Activated T-cell treated with anti-CD3 and anti-CD28 coated beads for 48 hours (primary cell): ENCODE measurements at places on chromosomes 5 and 9.

- DNase-seq, result no peak
These were observed 33.2 kb downstream of the CSF1R start for GRCh38 chr5:150052956-150053712.

DNA sequence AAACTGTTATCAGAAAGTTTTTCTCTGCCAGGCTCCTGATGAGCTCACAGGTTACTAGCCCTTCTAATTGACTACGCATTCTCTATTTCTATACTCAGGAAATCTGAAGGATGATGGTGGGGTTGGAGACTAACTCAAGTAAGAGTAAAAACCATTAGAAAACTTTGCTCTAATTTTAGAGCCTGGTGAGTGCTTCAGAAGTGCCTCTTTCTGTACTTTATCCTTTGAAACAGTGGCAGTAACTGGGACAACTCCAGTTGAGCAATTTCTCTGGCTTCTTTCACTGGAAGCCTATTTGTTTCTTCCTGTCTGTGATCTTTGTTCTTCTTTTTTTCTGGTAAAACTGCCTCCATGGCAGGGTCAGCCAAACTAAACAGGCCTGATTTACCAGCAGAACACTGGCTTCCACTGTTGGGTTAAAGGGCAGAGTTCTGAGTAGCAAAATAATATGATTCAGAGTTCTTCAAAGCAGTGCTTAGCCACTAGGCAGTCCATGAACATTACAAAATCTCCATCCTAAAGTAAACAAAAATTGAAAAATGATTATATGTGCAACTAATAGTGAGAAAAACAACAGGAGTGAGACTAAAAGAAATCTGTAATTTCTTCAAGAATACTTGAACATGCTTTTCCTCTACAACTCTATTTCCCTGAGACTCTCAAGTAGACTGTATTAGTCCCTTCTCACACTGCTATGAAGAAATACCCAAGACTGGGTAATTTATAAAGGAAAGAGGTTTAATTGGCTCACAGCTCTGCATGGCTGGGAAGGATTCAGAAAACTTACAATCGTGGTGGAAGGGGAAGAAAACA lies 79.8 kb downstream of the MROH2B start:
- no peak for DNase-seq

DNA sequence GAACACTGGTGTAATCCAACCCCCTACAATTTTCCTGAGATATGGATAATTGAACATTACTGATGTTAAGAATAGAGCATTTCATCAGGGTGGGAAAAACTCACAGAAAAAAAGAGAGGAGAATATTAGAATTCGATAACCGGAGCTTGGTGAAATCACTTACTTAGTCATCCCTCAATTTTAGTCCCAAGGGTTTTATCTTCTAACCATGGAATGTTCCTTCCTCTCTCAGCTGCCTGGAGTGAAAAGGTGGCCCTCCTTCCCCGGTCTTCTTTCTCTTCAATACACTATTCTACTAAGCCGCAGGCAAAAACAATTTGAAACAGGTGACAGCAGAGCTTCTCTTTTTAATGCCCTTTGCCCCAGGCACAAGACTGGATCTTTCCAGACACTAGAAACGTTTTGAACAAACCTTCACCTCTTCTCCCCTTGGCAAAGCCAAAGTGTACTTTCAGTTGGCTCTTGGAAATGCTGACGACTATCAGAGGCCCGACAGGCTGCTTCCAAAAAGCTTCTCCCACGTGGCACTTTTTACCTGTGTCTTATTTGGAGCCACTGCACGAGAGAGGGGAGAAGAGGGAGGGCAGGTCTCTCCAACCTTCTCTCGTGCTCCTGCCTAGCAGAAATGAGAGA lies 543.9 kb downstream of the TLE1 start:
- DNase-seq, result no peak

GRCh38 chr9:8648271-8648845 lies 848.8 kb upstream of the DMAC1 start:
- no peak for DNase-seq

DNA sequence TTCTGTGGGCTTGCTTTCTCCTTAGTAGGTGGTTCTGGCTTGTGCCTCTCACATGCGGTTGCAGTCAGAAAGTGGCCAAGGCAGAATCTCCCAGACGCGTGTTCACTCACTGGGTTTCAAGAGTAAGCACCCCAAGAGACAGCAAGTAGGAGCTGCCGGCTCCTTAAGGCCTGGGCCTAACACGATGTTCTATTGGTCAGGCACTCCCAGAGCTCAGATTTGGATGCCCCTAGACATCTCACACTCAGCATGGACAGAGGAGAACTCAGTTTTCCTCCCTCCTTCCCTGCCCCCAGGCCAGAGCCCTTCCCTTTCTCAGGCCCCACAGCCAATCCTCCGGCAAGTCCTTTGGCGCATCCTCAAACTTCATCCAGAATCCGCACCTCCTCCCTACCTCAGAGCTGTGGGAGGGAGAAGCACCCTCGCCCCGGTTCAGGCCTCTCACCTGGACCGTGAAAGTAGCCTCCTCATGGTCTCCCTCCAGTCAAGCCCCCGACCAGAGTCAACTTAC lies 6.5 kb upstream of the CARD19 start:
- DNase-seq, result no peak

- no peak for DNase-seq
These were observed 47.0 kb downstream of the EPB41L4B start for GRCh38 chr9:109273869-109274268.

DNA sequence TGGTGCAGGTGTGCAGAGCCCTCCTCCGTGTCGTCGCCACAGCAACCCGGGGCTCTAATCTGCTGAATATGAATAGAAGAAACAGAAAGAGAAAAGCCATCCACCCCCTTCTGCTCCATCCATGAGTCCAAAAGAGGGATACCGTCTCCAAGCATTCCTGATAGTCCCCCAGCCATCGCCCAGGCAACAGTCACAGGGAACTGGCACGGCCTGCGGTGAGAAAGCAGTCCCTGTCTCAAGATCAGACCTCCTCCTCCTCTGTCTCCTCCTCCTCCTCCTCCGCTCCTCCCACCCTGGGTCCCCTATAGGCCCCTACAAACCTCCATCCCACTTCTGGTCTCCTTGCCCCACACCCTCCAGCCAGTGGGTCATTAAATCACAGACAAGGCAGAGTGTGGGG lies 308.1 kb upstream of the MPDZ start:
- no peak for DNase-seq

DNA sequence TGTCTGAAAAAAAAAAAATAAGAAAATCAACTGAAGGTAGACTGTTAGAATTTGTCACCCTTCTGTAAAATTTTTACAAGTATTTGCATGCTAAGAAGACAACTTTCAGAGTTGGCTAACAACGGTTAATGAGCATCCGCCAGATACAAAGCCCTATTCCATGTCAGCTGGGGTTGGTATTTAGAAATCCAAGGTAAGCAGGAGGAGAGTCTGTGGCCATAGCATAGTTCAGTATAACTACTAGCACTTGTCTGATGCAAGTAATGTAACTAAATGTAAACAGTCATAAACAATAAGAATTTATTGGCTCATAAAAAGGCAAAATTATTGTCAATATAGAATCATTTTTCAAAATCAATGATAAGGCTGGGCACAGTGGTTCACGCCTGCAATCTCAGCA lies 45.7 kb upstream of the KDM4C start:
- DNase-seq, result no peak

DNA sequence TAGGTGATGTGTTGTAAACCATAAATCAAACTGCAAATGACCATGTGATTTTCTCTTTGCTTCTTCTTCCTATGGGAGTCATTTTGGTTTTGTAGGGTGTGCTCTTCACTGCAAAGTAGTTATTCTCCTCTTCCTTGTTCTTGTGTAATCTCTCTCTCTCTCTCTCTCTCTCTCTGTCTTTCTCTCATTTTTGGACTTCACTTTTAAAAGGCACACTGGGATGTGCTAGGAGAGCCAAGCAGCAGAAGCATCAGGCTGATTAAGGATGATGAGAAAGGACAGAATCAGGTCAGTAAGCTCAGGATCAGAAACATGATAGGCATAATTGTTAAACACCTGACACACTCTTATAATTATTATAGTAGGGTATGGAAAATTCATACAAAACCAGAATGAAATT lies 505.3 kb upstream of the ZNF608 start:
- DNase-seq, result no peak

DNA sequence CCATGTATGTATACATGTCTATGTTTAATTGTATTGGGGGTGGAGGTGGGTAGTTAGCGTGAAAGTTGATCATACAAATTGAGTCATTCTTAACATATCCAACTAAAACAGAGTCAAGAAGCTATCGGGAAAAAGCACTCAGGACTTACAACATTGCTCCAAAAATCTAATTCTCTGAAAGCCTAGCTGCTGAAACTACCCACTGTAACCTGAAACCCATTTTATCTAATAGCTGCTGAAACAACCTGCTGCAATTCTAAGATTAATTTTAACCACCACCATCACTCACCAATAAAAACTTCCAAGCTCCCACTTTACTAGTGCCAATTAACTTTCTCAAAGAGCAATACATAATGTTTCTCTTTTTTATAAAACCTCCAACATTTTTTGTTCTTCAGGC lies 32.2 kb downstream of the KCNV2 start:
- no peak for DNase-seq

DNA sequence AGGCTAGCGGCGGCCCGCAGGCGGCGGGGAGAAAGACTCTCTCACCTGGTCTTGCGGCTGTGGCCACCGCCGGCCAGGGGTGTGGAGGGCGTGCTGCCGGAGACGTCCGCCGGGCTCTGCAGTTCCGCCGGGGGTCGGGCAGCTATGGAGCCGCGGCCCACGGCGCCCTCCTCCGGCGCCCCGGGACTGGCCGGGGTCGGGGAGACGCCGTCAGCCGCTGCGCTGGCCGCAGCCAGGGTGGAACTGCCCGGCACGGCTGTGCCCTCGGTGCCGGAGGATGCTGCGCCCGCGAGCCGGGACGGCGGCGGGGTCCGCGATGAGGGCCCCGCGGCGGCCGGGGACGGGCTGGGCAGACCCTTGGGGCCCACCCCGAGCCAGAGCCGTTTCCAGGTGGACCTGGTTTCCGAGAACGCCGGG lies 253 bp downstream of the SLC12A2 start:
- no peak for DNase-seq

DNA sequence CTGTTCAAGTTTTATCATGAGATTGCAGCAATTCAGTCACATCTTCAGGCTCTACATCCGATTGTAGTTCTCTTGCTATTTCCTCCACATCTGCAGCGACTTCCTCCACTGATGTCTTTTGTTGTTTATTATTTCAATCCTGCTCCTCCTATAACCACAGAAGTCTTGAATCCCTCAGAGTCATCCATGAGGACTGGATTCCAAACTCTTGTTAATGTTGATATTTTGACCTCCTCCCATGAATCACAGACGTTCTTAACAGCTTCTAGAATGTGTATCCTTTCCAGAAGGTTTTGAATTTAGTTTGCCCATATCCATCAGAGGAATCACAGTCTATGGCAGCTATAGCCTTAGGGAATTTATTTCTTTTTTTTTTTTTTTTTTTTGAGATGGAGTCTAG lies 3.6 kb downstream of the FBXO38 start:
- no peak for DNase-seq

- no peak for DNase-seq
These were observed 24.5 kb downstream of the RANBP17 start for GRCh38 chr5:170886210-170886894.

DNA sequence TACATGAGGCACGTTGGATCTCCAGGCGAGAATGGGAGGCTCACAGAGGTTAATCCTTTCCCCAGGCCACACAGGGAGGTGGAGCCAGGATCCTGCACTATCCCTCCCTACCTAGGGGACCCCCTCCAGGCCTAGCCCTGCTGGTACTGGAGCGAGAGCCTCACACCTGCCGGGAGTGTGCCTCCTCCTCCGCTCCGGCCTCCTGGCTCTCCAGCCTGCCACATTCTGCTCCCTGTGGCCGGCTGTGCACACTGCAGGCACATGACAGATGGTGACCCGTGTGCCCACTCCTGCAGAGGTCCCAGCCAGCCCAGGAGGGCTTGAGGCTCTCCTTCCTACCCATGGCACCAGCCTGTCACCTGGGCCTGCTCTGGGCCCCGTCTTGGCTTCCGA lies 93.4 kb downstream of the RXRA start:
- no peak for DNase-seq

GRCh38 chr9:121357011-121357410 lies 13.0 kb downstream of the STOM start:
- DNase-seq, result no peak

DNA sequence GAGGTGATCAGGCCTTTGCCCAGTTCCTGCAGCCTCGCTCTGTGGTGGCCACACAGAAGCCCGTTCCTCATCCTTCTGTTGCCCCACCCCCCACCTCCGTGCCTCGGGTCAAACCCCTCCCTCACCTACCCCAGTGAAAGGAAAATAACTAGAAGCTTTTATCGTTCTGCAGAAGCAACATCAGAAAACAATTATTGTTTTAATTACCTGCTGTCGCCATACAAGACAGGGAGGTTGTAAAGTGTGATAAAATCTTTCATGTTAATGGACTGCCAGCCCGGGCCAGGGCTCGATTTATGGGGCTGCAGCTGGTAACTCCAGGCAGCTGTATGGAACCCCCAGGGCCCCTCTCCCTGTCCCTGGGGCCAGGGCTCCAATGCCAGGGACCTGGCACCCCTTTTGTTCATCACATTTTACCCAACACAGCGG lies 20.6 kb downstream of the UNC5A start:
- DNase-seq, result no peak

GRCh38 chr5:59416026-59416425 lies 477.5 kb downstream of the PDE4D start:
- DNase-seq, result no peak

DNA sequence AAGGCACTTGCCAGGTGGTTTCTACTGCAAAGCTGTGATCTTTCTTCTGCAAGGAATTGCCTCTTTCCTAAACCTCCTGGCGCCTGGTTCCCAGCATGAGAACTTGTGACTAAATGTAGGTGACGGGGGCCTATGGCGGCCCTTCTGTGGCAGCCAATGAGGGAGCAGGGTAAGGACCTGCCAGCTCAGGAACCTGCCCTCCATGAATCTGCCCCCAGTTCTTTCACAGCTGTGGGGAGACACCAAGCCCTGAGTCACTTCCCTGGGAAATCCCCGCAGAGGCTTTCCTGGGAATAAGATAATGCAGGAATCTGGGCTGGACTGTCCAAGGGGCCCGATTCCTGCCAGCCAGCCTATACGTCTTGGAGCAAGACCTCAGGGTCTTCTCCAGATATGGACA lies 56.7 kb upstream of the CTNNA1 start:
- DNase-seq, result no peak

GRCh38 chr5:57172466-57173318 lies 1.2 kb upstream of the GPBP1 start:
- DNase-seq, result no peak

- DNase-seq, result no peak
These were observed 55.5 kb downstream of the DRD1 start for GRCh38 chr5:175388531-175388930.

DNA sequence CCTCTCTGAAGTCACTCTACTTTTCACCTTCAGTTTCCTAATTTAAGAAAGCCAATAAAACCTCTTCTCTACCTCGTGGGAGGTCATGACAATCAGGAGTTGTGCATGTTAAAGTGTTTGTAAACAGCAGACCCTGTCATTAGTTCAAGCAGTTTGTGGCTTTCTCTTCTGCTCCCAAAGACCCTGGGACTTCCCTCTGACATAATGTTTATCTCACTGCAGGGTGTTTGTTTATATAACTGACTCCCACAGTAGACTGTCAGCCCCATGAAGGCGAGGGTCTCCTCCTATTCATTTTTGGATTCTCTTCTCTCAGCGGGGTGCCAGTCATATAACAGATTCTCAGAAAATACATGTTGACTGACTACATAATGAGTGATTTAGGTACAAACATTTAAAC lies 360.0 kb upstream of the ZNF462 start:
- no peak for DNase-seq

- DNase-seq, result no peak
These were observed 248.0 kb downstream of the DRD1 start for GRCh38 chr5:175195698-175196656.

- no peak for DNase-seq
These were observed 70.2 kb downstream of the ZNF608 start for GRCh38 chr5:124675931-124676846.

- DNase-seq, result no peak
These were observed 26.2 kb downstream of the LHX3 start for GRCh38 chr9:136178773-136179075.
